ENCODE measurements at places on chromosomes 5 and 9. TPM values are rescaled to one million over a fixed set of nuclear protein-coding genes. Genes with fewer than 3 reads are reported as not detected.

Gene CDH12
- total RNA-seq, result not detected

Gene MARVELD2
- total RNA-seq, result 4.9 TPM

Gene PDCD1LG2
- 16.1 TPM for total RNA-seq

Gene OR1J4
- total RNA-seq, result not detected

Gene PCDHB14
- 0.14 TPM for total RNA-seq

Gene EPB41L4A
- total RNA-seq, result 26.1 TPM

Gene PAEP
- total RNA-seq, result not detected

Gene HTR1A
- not detected for total RNA-seq

Gene NCS1
- total RNA-seq, result 50.7 TPM

Gene LHX6
- total RNA-seq, result under 0.01 TPM

Gene SLC35A4
- total RNA-seq, result 34.2 TPM

Gene SYK
- not detected for total RNA-seq

Gene LRRC19
- not detected for total RNA-seq

Gene FAM151B
- total RNA-seq, result 3.4 TPM

Gene PCDHGA9
- total RNA-seq, result 4.3 TPM

Gene BAAT
- total RNA-seq, result 0.07 TPM

Gene SLC36A2
- total RNA-seq, result not detected

Gene INSL4
- total RNA-seq, result not detected

Gene CIZ1
- total RNA-seq, result 33.6 TPM

Gene ARHGEF28
- 120 TPM for total RNA-seq

Gene FST
- 88.6 TPM for total RNA-seq

Gene DIRAS2
- total RNA-seq, result not detected

Gene SNX18
- total RNA-seq, result 46.7 TPM

Gene ZDHHC11
- total RNA-seq, result 0.80 TPM

Gene TUSC1
- total RNA-seq, result 10.1 TPM

Gene KCNV2
- not detected for total RNA-seq

Gene SOX30
- not detected for total RNA-seq

Gene CENPP
- total RNA-seq, result 11.6 TPM

Gene MCTP1
- total RNA-seq, result 86.0 TPM

Gene ABL1
- 84.0 TPM for total RNA-seq

Gene SARDH
- 0.40 TPM for total RNA-seq

Gene CCL28
- 2.4 TPM for total RNA-seq

Gene DNM1
- total RNA-seq, result 0.66 TPM

Gene POMT1
- total RNA-seq, result 25.6 TPM

Gene TMEM8B
- 0.53 TPM for total RNA-seq

Gene KLF4
- 0.80 TPM for total RNA-seq

Gene SGTB
- total RNA-seq, result 18.1 TPM

Gene FYB1
- 0.07 TPM for total RNA-seq

Gene SPINK7
- not detected for total RNA-seq

Gene SLC34A1
- total RNA-seq, result not detected

Gene CSF2
- not detected for total RNA-seq

Gene GRIA1
- not detected for total RNA-seq

Gene INSL6
- total RNA-seq, result not detected

Gene SLC44A1
- 50.5 TPM for total RNA-seq

Gene BARHL1
- not detected for total RNA-seq

Gene ZNF300
- 7.4 TPM for total RNA-seq

Gene ENC1
- 64.3 TPM for total RNA-seq

Gene ENTREP1
- 5.5 TPM for total RNA-seq

Gene C5orf46
- not detected for total RNA-seq

Gene SH3PXD2B
- 36.3 TPM for total RNA-seq

Gene AQP3
- total RNA-seq, result 0.36 TPM

Gene OTULINL
- total RNA-seq, result 0.50 TPM

Gene SLC34A3
- not detected for total RNA-seq

Gene OR1J2
- total RNA-seq, result not detected

Gene ADCY2
- not detected for total RNA-seq

Gene C9orf50
- total RNA-seq, result not detected

Gene TMC1
- total RNA-seq, result 2.2 TPM

Gene ZFP2
- total RNA-seq, result 0.22 TPM

Gene BTNL9
- total RNA-seq, result not detected

Gene PCDHGB1
- 0.66 TPM for total RNA-seq
